ENCODE measurements at places on chromosomes 11 and 22. TPM values are rescaled to one million over a fixed set of nuclear protein-coding genes. Genes with fewer than 3 reads are reported as not detected.

DNA sequence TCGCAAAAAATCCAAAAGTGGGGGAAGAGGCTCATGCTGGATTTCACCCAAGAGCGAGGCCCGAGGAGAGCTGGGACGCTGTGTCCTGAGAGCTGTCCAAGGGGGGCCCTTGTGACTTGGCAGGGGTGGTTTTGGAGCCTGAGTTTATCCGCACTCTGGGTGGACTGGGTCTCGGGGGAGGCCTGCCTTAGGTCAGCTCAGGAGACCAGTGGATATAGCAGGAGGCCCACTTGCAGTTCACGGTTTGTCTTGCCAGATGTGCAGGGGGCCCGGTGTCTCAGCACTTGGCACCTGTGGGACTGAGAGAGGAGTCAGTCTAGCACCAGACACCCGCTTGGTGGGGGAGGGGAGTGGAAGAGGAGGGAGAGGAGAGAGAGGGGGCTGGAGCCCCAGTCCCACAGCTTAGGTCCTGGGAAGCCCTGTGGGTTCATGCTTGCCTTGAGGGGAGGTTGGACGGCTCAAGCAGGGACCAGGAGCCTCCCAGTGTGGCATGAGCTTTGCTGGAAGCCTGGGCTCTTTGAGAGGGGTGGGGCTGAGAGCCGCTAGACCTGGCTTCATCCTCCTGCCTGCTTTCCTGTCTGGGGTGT is 33.4 kb downstream of the PARVB start:
- no peaks in the 10 kb centered on the region for H3K36me3 ChIP-seq
- no peaks in the 10 kb centered on the region for H3K27me3 ChIP-seq
- H3K4me1 ChIP-seq = peaks cover under 1% of the 10 kb centered on the region
- H3K27ac ChIP-seq = no peak overlapping the region

DNA sequence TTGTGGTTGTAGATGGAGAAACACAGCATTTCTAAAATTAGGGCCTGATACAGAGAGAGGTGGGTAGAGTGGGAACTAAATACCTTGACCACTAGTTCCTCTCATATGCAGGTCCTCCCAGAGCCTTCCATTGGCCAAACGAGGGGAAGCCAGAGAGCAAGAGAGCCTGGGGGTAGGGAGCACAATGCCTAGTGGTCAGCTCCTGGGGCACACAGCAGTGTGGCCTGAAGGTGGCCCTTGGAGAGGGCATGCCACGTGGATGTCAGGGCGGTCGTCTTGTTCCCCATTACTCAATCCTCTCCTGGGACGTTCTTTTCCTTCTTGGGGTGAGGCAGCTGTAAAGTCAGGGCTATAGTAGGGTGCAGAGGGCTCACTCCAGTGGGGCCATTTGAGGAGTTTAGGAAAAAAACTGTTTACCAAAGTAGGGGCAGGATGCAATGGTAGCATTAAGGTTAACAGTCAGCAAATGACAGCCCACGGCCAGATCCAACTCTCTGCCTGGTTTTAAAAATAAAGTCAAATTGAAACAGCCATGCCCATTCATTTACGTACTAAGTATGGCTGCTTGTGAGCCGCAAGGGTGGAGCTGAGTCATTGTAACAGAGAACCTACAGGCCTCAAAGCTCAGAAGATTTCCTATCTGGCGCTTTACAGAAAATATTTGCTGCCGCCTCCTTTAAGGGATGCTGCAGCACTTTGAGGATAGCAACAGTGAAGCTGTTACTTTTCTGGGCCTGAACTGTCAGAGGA is 7.6 kb downstream of the MYO18B start:
- DNase-seq = no peak
- no peak overlapping the region for H3K4me3 ChIP-seq
- H3K4me1 ChIP-seq = no peaks in the 10 kb centered on the region
- no peak overlapping the region for H3K27ac ChIP-seq
- no peaks in the 10 kb centered on the region for H3K36me3 ChIP-seq

DNA sequence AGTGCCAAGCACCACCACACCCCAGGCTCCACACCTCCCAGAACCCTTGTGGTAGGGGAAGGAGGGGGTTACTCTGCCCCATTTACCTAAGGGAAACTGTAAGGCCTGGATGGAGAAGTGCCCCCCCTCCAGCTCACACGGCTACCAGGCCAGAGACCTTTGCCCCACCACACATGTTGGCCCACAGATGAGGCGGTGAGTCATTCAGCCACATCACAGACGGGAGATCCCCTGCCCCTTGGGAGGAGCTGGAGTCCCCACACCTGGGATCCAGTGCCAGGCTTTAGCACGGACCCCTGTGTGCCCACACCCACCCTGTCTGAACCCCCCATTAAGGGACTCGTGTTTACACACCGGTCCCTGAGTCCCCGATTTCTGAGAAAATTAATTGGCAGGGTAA is 24.9 kb downstream of the CDKN1C start:
- peaks cover 22% of the 10 kb centered on the region for H3K4me1 ChIP-seq
- no peak overlapping the region for H3K4me3 ChIP-seq
- H3K27ac ChIP-seq = no peak overlapping the region
- no peaks in the 10 kb centered on the region for H3K36me3 ChIP-seq
- H3K27me3 ChIP-seq = peaks cover 52% of the 10 kb centered on the region

GRCh38 chr11:116527180-116527991 is 245.4 kb downstream of the BUD13 start:
- H3K4me3 ChIP-seq = no peak overlapping the region
- no peak overlapping the region for H3K27ac ChIP-seq
- H3K36me3 ChIP-seq = no peaks in the 10 kb centered on the region

DNA sequence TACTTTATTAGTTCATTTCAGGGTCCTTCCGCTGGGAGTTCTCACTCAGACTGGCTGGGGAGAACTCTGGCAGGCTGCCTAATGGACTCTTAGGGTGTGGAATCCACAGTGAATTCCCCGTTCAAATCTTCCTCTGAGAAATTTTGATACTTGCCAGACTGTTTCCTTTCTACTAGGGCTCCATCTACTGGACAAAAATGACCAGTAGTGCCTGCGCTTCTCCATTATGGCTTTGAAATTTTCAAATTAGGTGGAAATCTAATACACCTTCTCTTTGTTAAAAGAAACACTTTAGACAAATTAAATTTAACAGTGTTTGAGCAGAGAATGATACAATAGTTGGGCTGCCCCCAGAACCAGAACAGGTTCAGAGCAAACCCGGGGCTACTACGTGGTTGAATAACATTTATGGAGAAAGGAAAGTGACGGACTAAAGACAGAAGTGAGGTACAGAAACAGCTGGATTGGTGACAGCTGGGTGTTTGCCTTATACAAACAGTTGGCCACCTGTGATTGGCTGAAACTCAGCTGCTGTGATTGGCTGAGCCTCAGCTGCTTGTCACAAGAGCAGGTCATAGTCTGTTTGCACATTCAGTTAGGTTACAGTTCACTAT is 52.9 kb upstream of the FDX1 start:
- H3K4me1 ChIP-seq = no peaks in the 10 kb centered on the region
- no peak overlapping the region for H3K4me3 ChIP-seq
- H3K27ac ChIP-seq = no peak overlapping the region

- no peak overlapping the region for H3K4me3 ChIP-seq
- H3K27ac ChIP-seq = no peak overlapping the region
- no peaks in the 10 kb centered on the region for H3K27me3 ChIP-seq
- no peaks in the 10 kb centered on the region for H3K36me3 ChIP-seq
- H3K4me1 ChIP-seq = no peaks in the 10 kb centered on the region
These were observed 79.3 kb downstream of the CTTN start for GRCh38 chr11:70477609-70478008.

DNA sequence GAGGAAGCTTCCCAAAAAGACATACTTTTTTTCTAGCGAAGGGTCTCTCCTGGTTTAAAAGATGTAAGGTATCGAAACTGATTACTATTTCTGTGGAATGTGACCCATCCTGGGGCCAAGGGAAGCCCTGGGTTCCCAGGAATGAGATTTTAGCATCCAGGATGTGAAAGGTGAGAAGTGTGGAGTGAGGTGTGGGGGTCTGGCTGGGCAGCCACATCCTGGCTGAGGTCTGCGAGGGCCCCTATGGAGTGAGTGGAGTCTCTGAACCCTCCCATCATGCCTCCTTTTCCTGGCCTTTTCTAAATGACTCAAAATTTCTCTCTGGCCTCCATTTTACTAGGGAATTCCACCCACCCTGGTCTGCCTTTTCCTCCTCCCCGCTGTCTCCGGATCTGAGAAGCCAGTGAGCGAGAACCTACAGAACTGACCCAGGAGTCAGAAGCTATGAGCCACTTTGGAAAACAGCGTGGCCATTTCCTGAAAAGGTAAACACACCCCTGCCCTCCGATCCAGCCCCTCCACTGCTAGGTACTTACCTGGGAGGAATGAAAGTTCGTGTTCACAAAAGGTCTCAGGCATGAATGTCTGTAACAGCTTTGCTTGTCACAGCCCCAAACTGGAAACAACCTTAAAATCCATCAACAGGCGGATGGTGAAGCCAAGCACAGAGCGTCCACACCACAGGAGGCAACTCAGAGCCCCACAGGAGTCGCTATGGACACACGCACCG is 27.7 kb upstream of the SHANK2 start:
- no peak overlapping the region for H3K4me3 ChIP-seq
- peak; percentile 73 for DNase-seq
- H3K36me3 ChIP-seq = no peaks in the 10 kb centered on the region
- H3K27ac ChIP-seq = no peak overlapping the region
- no peaks in the 10 kb centered on the region for H3K27me3 ChIP-seq
- H3K4me1 ChIP-seq = peaks cover 4% of the 10 kb centered on the region

- DNase-seq = peak; percentile 54
- H3K4me3 ChIP-seq = no peak overlapping the region
- H3K4me1 ChIP-seq = no peaks in the 10 kb centered on the region
- H3K36me3 ChIP-seq = no peaks in the 10 kb centered on the region
These were observed 6.2 kb upstream of the UBE4A start for GRCh38 chr11:118353084-118353710.

- H3K4me1 ChIP-seq = peaks cover 5% of the 10 kb centered on the region
- no peak overlapping the region for H3K4me3 ChIP-seq
- DNase-seq = no peak
These were observed 3.0 kb downstream of the TBRG1 start for GRCh38 chr11:124625504-124626168.

- H3K27me3 ChIP-seq = no peaks in the 10 kb centered on the region
- H3K27ac ChIP-seq = no peak overlapping the region
- DNase-seq = no peak
- H3K4me1 ChIP-seq = no peaks in the 10 kb centered on the region
- no peak overlapping the region for H3K4me3 ChIP-seq
- no peaks in the 10 kb centered on the region for H3K36me3 ChIP-seq
These were observed 515.1 kb downstream of the CNTN5 start for GRCh38 chr11:99535819-99536218.

- H3K4me3 ChIP-seq = no peak overlapping the region
- H3K4me1 ChIP-seq = peaks cover 9% of the 10 kb centered on the region
- no peaks in the 10 kb centered on the region for H3K36me3 ChIP-seq
- DNase-seq = no peak
- H3K27ac ChIP-seq = no peak overlapping the region
These were observed 7.7 kb downstream of the CHRDL2 start for GRCh38 chr11:74723511-74723910.

DNA sequence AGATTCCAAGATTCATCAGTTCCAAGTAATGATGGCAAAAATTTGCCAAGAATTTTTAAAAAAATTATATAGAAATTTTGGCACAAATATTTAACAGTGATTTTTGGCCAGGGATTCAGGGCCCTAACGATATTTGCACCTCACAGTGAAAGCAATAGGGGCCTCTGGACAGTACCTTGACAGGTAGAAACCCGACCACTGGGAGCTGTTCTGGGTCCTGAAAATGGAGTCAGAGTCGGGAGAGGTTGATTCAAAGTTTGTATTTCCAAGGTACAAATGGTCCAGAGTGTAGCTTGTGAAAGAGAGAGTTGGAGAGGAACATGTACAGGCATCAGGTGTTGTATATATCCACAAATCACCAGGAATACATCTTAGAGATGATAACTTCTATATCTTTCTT is 41.6 kb downstream of the MRGPRX2 start:
- peak; percentile 75 for DNase-seq
- H3K27me3 ChIP-seq = no peaks in the 10 kb centered on the region
- H3K4me1 ChIP-seq = no peaks in the 10 kb centered on the region
- no peak overlapping the region for H3K4me3 ChIP-seq
- H3K27ac ChIP-seq = no peak overlapping the region

DNA sequence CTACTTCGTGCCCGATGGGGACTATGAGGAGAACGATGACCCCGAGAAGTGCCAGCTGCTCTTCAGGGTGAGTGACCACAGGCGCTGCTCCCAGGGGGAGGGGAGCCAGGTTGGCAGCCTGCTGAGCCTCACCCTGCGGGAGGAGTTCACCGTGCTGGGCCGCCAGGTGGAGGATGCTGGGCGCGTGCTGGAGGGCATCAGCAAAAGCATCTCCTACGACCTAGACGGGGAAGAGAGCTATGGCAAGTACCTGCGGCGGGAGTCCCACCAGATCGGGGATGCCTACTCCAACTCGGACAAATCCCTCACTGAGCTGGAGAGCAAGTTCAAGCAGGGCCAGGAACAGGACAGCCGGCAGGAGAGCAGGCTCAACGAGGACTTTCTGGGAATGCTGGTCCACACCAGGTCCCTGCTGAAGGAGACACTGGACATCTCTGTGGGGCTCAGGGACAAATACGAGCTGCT is 751 bp downstream of the FIBIN start:
- H3K4me1 ChIP-seq = no peaks in the 10 kb centered on the region
- H3K27ac ChIP-seq = no peak overlapping the region
- peak overlapping the region; percentile 51 for H3K4me3 ChIP-seq
- H3K27me3 ChIP-seq = peaks cover 13% of the 10 kb centered on the region
- peak; percentile 24 for DNase-seq

- no peak overlapping the region for H3K27ac ChIP-seq
- H3K4me1 ChIP-seq = no peaks in the 10 kb centered on the region
- no peaks in the 10 kb centered on the region for H3K27me3 ChIP-seq
These were observed 32.4 kb downstream of the NF2 start for GRCh38 chr22:29635734-29636357.

- no peaks in the 10 kb centered on the region for H3K27me3 ChIP-seq
- no peak for DNase-seq
- H3K27ac ChIP-seq = no peak overlapping the region
- no peaks in the 10 kb centered on the region for H3K36me3 ChIP-seq
- H3K4me3 ChIP-seq = no peak overlapping the region
These were observed 11.4 kb upstream of the VSTM5 start for GRCh38 chr11:93861808-93862207.

Gene MCAT
- 12.3 TPM for total RNA-seq

Gene MPZL2
- 4.2 TPM for total RNA-seq

Gene YPEL1
- total RNA-seq = 5.5 TPM

Gene MMP13
- total RNA-seq = not detected

Gene PNPLA5
- total RNA-seq = 6.8 TPM

Gene ZW10
- 24.5 TPM for total RNA-seq

Gene FLRT1
- 0.54 TPM for total RNA-seq

Gene FAM227A
- total RNA-seq = 11.0 TPM

Gene LINC01488
- total RNA-seq = not detected

Gene MSANTD4
- total RNA-seq = 19.9 TPM

Measured in GM23338 (cell line).